ENCODE measurements at places on chromosomes 16 and 17.
A peak's percentile ranks its signal among the peaks of the same experiment; 100 is the strongest.

DNA sequence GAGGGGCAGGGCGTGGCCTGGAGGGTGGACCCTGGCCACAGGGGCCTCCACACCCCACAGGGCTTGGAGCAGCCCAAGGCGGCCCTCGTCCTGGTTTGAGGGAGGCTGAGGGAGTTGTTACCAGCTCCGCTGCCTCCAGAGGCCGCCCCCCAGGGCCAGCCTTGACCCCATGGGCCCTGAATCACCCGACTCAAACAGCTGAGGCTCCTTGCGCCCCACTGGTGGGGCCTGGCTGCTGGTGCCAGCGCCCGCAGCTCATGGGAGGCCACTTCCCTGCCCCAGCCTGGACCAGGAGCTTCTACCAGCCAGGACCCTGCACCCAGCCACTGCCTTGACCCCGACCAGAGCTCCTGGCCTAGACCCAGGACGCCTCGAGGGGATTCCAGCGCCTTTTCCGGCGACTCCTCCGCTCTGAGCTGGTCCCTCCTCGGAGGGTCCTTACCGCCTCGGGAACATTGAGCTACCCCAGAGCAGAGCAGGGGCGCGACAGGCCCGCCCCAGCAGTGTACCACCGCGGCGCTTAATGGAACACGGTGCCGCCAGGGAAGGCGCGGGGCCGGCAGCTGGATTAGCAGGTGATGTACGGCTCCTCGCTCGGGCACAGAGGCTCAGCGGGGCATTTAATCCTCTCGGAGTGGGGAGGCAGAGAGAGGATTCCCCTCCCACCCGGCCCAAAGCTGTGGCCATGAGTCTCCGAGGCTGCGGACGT, 37.2 kb downstream of the GSE1 start:
- DNase-seq = no peak

- DNase-seq = no peak
Observed at GRCh38 chr17:55757659-55758058, 6.8 kb downstream of the PCTP start.

DNA sequence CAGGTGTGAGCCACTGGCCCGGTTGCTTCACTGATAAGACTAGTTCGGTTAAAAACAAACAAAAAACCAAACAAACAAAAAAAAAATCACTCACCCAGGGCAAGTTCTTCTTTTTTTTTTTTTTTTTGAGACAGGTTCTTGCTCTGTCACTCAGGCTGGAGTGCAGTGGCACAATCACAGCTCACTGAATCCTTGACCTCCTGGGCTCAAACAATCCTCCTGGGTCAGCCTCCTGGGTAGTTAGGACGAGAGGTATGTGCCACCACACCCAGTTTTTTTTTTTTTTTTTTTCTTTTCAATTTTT, 119.5 kb upstream of the CORO6 start:
- DNase-seq = no peak

DNA sequence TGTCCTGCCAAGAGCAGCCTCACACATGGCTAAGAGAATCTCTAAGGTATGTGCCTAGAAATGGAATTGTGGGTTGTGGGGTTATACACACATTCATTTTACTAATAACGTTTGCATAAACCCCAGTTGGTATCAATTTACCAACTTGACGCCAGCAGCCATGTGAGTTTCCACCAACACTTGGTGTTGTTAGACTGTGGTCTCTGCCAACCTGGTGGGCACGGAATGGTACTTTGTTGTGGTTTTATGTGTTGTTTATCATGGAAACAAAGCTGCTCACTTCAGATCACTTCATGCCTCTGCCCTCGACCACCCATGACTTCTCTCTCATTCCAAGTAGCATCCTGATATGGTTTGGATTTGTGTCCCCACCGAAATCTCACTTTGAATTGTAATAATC, 152.0 kb upstream of the CDC42EP4 start:
- no peak for DNase-seq

- DNase-seq = no peak
Observed at GRCh38 chr17:396788-397187, 44.2 kb upstream of the RPH3AL start.

- no peak for DNase-seq
Observed at GRCh38 chr17:58527306-58527705, 12.9 kb upstream of the MTMR4 start.

- DNase-seq = no peak
Observed at GRCh38 chr16:75928295-75928694, 202.0 kb upstream of the CPHXL start.

- DNase-seq = no peak
Observed at GRCh38 chr17:80146121-80147034, 550 bp downstream of the EIF4A3 start.

- DNase-seq = no peak
Observed at GRCh38 chr17:21687136-21687953, 5.0 kb upstream of the KCNJ18 start.

DNA sequence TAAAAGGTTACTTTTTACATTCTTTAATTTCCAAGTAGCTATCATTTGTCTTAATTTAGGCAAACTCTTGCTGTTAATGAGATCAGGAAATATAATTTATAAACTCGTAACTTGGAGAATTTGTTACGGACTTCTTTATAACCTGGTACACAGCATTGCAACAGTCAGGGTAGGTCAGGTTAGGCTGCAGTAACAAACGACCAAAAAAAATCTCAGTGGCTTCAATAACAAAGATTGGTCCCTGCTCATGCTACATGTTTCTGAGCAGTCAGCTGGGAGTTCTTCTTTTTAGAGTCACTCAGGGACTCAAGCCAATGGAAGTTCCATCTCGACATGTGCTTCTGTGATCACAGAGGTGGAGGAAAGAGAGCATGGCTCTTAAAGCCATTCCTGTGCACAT, 110.1 kb downstream of the USP31 start:
- DNase-seq = no peak

GRCh38 chr16:50502616-50503011, 45.6 kb upstream of the NKD1 start:
- no peak for DNase-seq

DNA sequence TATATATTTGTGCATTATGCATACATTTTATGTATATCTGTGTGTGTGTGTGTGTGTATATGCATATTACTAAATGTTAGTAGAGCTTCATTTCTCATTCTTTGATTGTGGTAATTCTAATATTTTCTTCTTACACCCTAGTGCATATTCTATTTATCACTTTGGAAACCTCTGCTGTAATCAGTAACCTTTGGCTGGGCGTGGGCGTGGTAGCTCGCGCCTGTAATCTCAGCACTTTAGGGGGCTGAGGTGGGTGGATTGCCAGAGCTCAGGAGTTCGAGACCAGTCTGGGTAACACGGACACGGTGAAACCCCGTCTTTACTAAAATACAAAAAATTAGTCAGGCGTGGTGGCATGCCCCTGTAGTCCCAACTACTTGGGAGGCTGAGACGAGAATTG, 26.9 kb downstream of the CPSF4L start:
- DNase-seq = no peak

DNA sequence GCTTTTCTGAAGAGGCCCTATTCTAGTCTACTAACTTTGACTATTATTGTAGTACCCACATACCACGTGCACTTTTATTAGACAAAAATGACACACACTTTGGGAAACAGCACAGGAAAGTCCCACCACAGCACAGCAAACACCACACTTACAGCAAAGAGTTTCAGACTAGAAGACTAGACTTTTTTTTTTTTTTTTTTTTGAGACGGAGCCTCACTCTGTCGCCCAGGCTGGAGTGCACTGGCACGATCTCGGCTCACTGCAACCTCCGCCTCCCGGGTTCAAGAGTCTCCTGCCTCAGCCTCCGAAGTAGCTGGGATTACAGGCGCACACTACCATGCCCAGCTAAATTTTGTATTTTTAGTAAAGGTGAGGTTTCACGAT, 20.1 kb downstream of the YWHAE start:
- DNase-seq = no peak

- no peak for DNase-seq
Observed at GRCh38 chr17:17830740-17831207, 6.0 kb downstream of the SREBF1 start.

DNA sequence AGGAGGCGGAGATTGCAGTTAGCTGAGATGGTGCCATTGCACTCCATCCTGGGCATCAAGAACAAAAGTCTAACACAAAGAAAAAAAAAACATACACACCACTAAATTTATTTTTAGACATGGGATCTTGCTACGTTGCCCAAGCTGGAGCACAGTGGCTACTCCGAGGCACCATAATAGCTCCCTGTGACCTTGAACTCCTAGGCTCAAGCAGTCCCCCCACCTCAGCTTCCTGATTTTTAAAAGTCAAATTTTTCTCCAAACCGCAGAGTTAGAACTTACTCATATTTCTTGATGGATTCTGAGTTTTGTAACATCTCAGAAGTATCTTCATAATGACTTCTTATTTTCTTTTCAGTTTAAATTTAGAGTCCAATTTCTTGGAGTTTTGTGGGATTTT, 3.4 kb downstream of the CMTM4 start:
- DNase-seq = no peak

DNA sequence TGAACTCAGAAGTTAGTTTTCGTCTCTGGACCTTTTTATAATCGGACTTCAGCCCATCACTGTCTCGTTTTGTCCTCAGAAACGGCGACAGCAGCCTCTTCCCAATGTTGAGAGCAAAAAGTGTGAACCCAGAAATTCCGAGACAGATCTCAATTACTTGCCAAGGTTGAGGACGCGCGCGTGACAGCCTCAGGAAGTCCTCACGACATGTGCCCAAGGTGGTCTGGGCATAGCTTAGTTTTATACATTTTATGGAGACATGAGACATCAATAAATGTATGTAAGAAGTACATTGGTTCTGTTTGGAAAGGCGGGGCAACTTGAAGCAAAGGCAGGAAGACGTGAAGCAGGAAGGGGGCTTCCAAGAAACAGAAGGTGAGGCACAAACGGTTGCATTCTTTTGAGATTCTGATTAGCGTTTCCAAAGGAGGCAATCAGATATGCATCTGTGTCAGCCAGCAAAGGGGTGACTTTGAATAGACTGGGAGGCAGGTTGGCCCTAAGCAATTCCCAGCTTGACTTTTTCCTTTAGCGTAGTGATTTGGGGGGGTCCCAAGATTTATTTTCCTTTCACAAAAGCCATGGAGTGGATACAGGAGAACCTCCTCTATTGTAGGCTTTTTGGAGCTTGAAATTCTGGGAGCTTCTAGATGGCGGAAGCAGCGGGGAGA, 583 bp upstream of the ZNF747 start:
- DNase-seq = no peak

DNA sequence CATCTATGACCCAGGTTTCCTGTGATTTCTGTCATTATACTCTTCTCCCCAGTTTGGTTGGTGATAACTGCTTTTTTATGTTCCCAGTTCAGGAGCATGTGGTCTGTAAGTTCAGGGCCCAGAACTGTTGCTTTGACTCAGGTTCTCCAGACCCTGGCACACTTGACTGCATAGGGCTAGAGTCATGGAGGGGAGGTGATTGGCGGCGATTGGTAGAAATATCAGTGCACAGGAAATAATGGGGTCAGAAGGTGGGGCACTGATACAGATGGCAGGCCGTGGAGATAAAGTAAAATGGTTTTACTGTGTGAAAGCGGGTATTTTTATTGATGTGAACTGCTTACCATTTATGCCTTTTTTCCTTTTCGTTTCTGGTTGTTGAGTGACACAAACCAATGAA, 28.7 kb downstream of the TAC4 start:
- no peak for DNase-seq

DNA sequence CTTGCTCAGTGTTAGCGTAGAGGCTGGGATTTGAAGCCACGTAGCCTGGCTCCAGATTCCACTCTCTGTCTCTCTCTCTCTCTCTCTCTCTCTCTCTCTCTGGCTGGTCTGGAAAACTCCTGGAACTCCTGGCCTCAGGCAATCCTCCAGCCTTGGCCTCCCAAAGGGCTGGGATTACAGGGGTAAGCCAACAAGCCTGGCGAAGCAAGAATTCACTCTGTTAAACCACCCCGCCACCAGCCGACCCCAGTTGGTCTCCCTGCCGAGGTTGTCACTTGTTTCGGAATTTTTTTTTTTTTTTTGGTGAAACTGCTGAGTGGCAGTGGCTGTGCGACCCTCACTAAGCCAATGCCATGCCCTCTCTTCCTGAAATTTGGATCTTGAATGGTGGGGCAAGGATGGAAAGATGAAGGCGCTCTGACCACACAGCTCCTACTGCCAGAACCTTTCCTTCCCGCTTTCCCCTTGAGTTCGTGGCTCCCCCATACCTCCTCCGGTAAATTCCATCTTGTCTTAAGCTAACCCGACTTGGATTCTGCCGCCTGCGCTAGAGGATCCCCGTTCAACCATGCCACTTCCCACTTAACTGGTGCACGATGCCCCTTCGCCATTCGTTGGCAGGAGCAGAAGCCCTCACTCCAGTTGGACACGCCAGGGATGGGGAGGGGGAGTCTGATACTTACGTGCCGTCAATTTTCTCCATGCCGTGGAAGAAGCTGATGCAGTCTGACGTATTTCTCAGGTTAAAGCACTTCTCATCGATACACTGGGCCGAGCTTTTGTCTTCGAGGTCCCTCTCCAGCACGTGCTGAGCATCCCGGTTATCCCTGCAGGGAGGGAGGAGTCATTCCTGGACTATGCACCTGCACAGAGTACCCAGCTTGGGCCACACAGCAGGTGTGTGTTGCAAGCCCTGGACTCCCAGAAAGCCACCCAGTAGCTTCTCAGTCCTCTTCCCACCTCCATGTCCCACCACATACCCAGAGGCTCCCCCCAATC, 13.1 kb downstream of the TEKT5 start:
- no peak for DNase-seq

DNA sequence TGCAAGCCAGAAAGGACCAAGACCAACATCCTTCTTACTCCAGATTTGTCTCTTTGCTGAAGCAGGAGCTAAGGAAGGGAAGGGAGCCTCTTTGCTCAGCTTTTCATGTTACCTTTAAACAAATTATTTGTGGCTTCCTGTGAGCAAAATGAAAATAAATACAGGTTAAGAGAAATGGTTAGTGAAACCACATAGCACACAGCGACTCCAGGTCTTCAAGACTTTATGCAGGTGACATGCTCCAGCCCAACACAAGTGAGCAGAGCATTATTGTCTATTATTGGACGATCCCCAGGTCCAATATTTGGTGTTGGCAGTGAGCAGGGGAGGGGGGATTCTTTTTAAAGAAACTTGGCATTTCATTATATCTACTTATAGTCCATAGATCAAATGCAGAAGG, 53.3 kb downstream of the SALL1 start:
- no peak for DNase-seq

DNA sequence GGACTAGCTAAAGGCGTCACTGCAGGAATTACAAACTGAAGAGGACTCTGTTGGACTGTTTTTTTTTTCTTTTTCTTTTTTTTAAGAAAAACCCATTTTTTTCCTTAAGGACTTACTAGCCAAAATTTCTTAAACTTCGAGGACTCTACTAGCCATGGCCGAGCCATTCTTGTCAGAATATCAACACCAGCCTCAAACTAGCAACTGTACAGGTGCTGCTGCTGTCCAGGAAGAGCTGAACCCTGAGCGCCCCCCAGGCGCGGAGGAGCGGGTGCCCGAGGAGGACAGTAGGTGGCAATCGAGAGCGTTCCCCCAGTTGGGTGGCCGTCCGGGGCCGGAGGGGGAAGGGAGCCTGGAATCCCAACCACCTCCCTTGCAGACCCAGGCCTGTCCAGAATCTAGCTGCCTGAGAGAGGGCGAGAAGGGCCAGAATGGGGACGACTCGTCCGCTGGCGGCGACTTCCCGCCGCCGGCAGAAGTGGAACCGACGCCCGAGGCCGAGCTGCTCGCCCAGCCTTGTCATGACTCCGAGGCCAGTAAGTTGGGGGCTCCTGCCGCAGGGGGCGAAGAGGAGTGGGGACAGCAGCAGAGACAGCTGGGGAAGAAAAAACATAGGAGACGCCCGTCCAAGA, 878 bp downstream of the HEXIM1 start:
- peak; percentile 88 for DNase-seq

GRCh38 chr16:17364319-17365210, 106.2 kb downstream of the XYLT1 start:
- no peak for DNase-seq

- DNase-seq = no peak
Observed at GRCh38 chr16:89003831-89004208, 26.8 kb upstream of the CBFA2T3 start.
